KBM-7 (cell line): ENCODE measurements at places on chromosomes 6 and 20.

GRCh38 chr6:148414836-148415235 is 72.2 kb downstream of the SASH1 start:
- no peak for DNase-seq

DNA sequence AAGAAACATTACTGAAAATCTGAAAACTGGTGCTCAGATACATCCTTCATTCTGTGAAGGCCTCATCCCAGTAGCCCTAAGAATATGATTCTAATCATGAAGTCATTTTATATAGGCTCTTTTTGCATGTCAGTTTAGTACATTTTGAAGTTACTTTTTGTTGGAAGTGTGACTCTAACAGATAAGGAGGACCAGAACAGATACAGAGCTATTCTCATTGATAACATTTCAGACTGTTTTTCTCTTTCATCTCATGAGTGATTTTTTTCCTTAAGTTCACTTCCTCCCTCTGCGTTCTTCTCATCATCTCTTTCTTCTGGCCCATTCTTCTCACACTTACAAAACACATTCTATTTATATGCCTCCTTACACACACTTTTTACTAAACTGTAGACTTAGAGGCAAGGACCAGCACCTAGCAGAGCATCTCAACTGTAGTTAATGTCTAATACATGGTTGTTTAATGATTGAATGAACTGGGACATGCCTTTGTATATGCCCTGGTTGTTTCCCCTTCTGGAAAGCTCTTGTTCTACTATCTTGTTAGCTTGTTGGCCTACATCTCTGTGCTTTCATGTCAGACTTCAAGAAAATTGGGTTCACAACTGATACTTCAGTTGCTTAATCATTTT is 8.7 kb downstream of the CTNNBL1 start:
- no peak for DNase-seq

- no peak for DNase-seq
Observed at GRCh38 chr6:106527117-106527516, 102.2 kb downstream of the RTN4IP1 start.

GRCh38 chr6:161256407-161256806 is 17.5 kb downstream of the AGPAT4 start:
- no peak for DNase-seq

GRCh38 chr6:132902901-132903300 is 88.5 kb downstream of the RPS12 start:
- no peak for DNase-seq

DNA sequence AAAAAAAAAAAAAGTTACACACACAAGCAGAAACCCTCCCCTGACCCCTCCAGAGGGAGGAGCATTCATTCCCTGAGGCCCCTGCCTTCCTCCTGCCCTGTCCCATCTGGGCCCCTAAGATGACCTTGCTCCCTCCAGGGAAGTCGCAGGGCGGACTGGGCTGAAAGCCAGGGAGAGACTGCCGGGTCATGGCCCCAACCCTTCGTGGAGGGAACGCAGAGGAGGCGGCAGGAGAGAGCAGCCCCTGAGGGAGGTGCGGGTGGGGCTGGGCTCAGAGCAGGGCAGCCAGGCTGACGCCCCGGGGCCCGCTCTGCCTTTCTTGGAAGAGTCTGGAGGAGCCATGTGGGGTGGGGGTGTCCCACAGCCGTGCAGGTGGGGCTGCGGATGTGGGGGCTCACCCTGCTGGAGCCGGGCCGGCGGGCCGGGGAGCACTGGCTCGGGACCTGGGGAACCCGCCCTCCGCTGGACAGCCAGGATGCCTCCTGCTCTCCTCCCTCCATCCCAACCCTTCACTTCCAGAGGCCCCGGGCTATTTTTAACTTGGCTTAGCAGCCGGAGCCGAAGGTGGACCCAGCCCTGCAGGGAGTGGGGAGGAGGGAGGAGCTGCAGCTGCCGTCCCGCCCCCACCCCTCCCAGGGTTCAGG is 15.0 kb upstream of the ABHD16B start:
- DNase-seq, result peak; percentile 69

DNA sequence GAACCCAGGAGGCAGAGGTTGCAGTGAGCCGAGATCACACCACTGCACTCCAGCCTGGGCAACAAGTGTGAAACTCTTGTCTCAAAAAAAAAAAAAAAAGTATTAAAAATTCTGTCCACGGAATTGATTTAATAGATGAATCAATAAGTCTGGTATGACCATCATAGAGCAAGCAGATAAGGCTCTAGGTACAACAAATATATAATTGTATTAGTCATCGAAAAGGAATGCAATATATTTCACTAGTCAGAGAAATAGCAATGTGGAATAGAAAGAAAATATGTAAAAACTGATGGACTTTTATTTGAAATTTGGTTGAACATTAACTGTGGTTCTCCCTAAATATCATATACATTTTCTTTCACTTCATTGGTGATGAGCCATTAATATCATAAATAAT is 476.8 kb upstream of the AGPAT4 start:
- DNase-seq, result no peak

GRCh38 chr6:25179051-25179778 is 100.0 kb upstream of the CARMIL1 start:
- peak; percentile 55 for DNase-seq

DNA sequence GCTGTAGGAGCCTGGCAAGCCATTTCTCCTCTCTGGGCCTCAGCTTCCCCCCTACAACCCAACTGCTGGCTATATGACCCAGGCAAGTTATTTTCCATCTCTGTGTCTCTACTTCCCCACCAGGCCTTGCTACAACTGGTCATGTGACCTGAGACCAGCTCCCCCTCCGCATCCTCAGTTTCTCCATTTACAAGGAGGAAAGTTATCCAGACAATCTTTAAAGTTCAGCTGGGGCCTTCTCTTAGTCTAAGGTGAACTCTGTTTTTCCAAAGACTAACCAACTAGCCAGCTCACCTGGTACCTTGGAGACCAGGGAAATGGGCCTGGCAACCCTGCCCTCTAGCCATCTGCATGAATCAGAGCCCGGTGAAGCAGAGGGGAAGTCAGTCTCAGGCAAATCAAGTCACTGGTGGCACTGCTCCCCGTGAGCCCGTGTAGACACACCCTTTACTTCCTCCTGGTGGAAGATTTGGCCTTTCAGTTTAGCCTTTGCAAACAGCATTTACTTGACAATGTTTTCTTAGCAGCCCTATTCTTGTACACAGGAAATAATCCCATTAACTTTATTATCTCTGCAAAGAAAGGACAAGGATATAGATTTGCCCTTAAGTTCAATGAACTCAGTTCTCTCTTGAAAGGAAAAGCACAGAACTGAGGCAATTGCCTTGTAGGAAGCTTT is 157.7 kb downstream of the VEGFA start:
- DNase-seq, result peak; percentile 37

DNA sequence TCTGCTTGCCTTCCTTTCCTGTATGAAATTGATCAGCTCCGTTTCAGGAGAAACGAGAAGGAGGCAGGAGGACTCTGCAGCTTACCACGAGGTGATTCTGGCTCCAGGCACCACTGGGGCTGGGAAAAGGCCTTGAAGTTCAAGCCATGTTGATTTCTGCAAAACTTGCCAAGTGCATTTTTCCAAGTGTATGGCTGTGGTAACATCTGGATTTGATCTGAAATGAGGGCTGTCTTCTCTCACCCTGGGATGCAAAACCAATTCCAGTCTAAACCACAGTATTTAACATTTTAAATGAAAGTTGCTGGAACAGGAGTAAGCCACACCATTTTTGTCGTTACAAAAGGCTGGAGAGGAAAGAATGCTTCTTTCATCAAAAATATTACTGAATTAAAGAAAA is 36.1 kb upstream of the FAM210B start:
- DNase-seq, result no peak

DNA sequence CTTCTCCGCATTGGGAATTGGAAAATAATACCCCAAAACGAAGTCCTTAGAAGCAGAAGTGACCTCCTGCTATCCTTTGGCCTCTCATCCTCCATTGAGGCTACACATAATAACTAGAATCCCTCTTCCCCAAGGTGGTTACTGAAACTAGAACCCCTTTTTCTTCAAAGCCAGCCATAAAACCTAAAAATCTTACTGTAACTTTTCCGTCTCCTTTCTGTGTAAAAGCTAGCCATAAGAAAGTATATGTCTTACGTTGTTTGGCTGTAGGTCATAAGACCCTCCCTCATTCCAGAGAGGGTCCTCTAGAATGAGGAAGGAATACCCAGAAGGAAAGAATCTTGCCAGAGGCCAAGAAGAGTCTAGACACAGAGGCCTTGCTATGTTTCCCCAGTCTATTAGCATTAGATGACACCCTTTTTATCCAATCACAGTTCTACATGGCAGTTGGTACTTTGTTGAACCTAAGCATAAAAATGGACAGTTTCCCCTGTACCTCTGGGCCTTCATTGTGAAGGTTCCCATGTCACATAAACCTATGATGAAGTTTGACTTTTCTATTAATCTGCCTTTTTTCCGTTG is 133.9 kb upstream of the BTN3A2 start:
- no peak for DNase-seq

- no peak for DNase-seq
Observed at GRCh38 chr6:155782739-155783459, 327.3 kb upstream of the NOX3 start.

DNA sequence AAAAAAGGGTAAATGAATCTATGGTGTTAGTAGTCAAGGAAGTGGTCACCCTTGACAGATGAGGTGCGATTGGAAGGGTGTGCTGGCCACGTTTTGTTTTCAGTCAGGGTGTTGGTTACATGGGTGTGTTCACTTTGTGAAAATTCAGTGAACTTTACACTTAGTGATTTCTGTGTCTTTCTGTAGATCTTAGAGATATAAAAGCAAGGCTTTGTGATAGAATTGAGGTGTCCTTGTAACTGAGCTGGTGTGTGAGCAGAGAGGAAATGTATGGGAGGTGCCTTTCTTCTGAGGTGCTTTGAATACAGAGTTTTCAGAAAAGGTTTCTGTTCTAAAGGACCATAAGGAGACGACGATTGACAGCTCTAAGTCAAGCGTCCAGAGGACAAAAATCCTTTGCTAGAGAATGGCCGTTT is 90.5 kb downstream of the SAMD3 start:
- DNase-seq, result no peak

DNA sequence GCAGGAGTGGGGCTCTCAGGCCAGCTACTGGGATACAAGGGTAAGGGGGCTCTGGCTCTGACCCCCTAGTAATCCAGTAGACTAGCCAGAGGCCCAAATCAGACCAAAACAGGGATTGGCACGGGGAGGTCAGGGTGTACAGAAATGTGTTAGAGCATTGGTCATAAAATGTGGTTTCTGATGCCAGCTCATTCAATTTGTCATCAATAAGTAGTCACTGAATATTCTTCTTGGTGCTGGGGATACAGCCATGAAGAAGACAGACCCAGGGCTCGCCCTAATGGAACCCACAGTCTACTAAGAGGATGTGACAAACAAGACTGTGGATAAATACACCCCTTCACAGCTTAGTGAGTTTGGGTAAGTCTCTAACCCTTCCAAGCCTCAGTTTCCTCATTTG is 11.1 kb downstream of the MAP1LC3A start:
- DNase-seq, result no peak

GRCh38 chr6:137775720-137776119 is 91.3 kb upstream of the TNFAIP3 start:
- DNase-seq, result no peak
